Activated T-helper 1 cell treated with Interleukin-2 at 50 U/mL for 16 hours (primary cell): ENCODE measurements at places on chromosomes 1 and 21.

- DNase-seq, result no peak
Measured at GRCh38 chr1:198259333-198260074, 102.7 kb downstream of the NEK7 start.

- no peak for DNase-seq
Measured at GRCh38 chr1:4532656-4533055, 121.8 kb upstream of the AJAP1 start.

GRCh38 chr1:185132534-185132933 is 24.2 kb downstream of the TRMT1L start:
- DNase-seq, result no peak

DNA sequence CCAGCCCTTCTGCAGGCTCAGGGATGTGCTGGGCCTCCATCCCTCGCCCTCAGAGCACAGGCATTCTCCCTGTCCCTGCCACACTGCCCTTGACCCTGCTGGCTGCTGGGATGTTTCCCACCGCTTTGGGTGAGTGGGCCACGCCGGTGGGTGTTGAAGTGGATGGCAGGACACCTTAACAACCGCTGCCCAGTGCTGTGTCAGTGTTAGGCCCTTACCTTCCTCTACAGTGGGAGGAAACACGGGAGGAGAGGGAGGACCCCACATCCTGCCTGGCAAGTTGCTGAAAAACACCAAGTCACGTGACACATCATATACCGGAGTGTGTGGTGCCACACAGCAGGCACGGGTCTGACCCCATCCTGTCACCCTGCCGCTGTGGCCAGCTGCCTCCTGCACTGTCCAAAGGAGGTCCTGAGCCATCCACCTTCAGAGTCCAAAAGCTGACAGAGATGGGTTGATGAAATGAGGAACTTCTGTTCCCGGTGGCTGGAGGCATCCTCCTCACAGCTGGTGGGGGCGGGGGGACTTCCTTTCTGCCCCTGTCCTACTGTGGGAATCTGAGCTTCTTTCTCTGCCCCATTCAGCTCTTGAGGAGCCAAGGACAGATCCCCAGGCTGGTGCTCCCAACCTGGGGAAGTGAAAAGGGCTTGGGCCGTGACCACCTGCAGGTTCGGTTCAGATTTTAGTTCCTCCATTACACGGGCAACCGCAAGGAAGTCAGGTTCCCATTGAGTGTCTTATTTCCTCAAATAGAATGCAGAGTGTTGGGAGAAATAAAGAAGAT is 3.2 kb upstream of the THEMIS2 start:
- peak; percentile 61 for DNase-seq

GRCh38 chr1:153818876-153819275 is 43.7 kb downstream of the SLC27A3 start:
- DNase-seq, result no peak

DNA sequence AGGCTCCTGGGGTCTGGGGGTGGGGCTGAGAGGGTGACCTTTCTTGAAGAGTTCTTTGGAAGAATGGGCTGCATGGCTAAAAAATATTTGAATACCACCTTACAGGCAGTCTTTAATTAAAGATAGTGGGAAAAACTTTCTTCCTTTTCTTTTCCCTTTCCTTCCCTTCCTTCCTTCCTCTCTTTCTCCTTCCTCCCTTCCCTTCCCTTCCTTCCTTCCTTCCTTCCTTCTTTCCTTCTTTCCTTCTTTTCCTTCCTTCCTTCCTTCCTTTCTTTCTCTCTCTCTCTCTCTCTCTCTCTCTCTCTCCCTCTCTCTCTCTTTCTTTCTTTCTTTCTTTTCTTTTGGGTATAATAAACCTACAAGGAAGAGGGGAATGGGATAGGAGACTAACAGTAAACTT is 77.8 kb upstream of the EDN2 start:
- no peak for DNase-seq

- DNase-seq, result peak; percentile 34
Measured at GRCh38 chr1:211260141-211261107, 1.3 kb downstream of the RCOR3 start.

DNA sequence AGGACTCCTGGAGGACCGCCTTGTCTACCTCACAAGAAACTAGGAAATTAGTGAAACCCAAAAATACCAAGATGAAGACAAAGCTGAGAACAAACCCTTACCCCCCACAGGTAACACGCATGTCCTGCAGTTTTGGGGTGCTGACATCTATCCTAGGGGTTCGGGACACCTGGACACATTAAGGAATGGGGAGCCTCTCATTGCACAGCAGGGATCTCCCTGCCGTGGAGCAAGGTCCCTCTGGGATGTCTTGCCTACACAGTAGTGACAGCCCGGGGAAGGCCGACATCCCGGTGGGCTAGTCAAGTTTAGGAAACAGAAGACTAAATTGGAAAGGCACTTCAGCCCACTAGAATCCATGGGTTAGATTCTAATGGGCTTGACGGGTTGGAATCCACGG is 44.5 kb downstream of the SIM2 start:
- DNase-seq, result no peak

- no peak for DNase-seq
Measured at GRCh38 chr21:14956807-14957206, 108.0 kb downstream of the NRIP1 start.

GRCh38 chr1:8259498-8260290 is 58.2 kb upstream of the SLC45A1 start:
- no peak for DNase-seq

GRCh38 chr1:187121661-187122060 is 292.9 kb downstream of the PLA2G4A start:
- DNase-seq, result no peak

GRCh38 chr1:38207906-38208305 is 161.3 kb upstream of the POU3F1 start:
- no peak for DNase-seq

DNA sequence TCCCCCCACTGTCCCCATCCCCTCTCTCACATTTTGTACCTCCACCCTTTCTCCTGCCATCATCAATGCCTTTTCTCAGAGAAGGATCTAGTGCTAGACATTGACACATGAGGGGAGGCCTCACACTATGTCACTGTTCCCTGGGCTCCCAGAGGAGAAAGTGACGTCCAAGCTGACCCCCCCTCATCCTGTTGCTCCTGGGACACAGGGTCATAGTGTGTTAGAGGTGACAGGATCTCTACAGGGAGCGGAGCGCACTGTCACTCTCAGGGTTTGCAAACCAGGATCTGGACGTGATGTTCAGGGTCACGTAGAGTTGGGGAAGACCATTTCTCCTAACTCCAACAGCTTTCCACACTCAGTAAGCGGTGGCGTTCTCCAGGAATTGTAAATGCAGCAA is 2.6 kb downstream of the NCMAP start:
- no peak for DNase-seq

- no peak for DNase-seq
Measured at GRCh38 chr1:191085121-191085520, 607.5 kb upstream of the BRINP3 start.

DNA sequence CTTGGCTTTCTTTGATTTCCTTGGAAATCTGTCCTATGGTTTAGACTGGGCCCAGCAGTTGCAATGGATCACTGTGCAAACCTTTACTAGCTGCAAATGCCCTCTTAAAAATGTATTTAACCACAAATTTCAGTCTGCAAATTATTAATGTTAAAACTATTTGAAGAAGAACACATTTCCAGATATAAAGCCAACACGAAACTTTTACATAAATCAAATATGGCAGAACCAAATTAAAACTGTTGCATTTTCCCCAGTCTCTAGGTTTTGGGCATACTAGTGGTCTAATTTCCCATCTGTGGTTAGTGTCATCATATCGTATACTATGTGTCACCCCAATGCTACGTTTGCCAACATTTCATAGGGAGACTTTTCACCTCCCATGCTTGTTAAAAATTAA is 52.3 kb downstream of the HMCN1 start:
- no peak for DNase-seq

GRCh38 chr1:172812118-172812517 is 153.2 kb downstream of the FASLG start:
- DNase-seq, result no peak

DNA sequence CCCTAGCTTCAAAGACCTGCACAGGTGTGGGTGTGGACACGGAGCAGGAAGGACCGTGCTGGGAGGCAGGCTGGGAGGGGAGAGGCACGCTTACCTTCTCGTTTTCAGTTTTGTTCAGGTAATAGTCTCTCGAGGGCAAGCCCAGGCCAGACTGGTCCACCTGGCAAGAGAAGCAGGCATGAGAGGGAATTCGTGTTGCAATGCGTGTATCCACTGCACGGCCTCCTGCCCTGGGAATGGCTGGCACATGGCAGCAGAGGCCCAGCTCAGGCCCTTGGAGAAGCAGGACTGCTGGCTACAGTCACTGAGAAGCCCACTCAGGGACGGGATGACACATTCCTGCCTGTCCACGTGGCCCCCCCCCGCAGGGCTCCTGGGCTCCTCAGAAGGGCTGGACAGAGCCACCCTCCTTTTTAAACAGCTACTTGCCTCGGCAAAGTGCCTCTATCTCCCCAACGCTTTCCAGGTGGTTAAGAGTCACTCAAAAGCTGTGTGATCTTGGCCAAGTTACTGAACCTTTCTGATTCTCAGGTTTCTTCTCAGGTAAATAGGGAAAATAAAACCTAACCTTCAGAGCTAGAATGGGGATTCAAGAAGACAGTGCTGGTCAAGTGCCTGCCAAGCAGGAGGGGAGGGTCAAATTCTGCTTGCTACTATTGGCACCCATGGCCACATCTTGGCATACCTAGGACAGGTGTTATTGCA is 32.7 kb downstream of the ECE1 start:
- no peak for DNase-seq

DNA sequence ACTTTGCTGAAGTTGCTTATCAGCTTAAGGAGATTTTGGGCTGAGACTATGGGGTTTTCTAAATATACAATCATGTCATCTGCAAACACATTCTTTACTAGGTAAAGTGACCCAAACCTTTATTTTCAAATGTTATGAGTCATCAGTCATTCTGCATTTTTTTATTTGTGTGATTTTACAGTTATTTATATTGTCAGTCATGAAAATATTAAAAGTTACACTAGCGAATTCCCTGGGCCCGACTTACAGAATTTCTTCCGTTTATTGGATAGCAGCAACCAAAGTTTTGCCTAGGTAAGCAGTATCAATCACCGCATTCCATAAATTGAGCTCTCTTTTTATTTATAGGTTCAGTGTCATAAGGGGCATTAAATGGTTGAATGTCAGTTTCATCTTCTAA is 13.8 kb downstream of the OR2M5 start:
- DNase-seq, result no peak

GRCh38 chr1:164672588-164672987 is 113.6 kb downstream of the PBX1 start:
- no peak for DNase-seq

- DNase-seq, result no peak
Measured at GRCh38 chr1:16072616-16073484, 601 bp downstream of the FAM131C start.

GRCh38 chr1:172578586-172578985 is 45.6 kb downstream of the SUCO start:
- no peak for DNase-seq

DNA sequence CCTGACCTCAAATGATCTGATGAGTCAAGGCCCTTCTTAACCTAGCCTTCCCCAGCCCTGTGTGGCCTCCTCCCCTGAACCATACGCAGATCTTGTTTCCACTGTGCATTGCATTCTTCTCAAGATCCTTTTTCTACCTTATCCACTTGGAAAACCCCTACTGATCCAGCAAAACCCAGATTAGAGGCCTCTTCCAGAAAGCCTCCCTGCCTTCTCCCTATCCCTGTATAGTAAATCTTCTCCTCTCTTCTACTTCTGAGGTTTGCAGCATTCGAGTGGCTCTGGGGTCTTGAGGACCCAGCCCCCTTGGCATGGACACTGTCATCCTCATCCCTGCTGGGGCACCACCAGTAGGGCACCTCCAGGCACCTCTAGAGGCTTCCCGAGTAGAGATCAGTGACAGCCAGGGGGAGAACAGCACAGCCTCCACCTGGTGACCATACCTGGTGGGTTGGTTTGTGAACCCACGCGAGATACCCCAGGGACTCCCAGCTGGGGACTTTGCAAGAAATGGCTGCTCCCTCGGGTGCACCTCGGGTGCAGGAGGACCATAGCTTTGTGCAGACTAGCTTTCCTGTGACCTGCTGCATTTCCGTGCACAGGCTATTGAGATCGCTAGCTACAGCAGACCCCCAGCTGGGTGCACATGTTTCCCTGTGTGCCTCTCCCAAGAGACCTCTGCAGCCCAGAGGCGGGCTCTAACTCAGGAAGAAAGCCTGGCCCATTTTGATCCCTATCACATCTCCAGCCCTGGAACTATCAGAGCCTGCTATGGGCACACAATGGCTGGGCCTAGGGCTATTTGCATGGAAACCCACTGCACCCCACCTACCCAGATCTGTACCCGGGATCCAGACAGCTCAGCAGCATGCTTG is 34.2 kb downstream of the MATN1 start:
- no peak for DNase-seq

GRCh38 chr1:115136106-115136505 is 46.8 kb upstream of the TSPAN2 start:
- no peak for DNase-seq

GRCh38 chr1:100699744-100700143 is 19.8 kb upstream of the VCAM1 start:
- no peak for DNase-seq

- DNase-seq, result no peak
Measured at GRCh38 chr1:55146781-55147180, 68.4 kb downstream of the USP24 start.

- no peak for DNase-seq
Measured at GRCh38 chr1:245678860-245679411, 524.2 kb downstream of the KIF26B start.

GRCh38 chr1:246609632-246610031 is 43.4 kb downstream of the CNST start:
- no peak for DNase-seq

DNA sequence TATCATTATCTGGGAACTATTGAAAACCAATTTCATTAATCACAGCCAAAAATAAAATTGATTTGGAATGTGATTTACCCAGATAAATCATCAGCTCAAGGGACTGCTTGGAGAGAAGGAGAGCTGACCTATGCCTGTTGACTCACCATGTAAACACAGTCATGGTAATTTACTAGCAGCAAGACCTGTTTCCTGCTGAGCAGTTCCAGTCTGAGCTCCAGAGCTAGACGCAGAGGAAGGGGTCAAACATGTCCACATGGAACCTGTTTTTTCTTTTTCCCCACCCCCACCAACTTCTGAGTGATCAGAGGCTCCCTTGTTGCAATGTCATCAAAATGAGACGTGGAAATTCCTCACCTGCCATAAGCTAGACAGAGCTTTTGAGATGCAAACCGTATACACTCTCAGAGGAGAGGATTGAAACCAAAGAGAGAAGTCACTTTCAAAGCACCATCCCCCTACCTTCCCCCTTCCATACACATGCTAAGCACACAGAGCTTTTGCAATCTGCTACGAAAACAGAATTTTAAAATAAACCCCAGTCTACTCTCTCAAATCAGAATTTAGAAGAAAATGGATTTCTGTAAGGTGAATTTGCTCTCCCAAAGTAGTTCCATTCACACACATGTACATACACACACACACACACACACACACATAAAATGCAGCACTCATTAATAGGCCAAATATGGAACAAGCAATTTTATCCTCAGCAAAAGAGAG is 55.9 kb upstream of the PTGFRN start:
- no peak for DNase-seq

DNA sequence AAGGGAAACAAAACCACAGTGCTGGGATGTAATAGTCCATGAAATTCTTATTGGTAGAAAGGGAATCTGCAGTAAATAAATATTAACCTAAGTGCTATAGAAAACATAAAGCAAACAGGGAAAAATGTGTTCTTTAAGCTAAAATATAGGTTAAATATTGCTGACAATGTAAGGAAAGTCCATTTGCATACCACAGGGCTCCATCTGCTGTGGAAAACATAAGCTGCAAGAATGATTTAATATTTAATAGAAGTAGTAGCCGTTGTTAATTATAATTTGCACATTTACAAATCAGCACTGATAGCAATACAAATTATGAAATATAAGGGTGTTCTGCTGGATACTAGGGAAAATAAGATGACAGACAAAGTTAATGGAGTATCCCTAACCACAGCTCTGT is 444.9 kb upstream of the PKN2 start:
- no peak for DNase-seq
